Esophagus mucosa (tissue), 1 donor: ENCODE measurements at places on chromosomes 11 and 22.
A peak's percentile ranks its signal among the peaks of the same experiment; 100 is the strongest.

DNA sequence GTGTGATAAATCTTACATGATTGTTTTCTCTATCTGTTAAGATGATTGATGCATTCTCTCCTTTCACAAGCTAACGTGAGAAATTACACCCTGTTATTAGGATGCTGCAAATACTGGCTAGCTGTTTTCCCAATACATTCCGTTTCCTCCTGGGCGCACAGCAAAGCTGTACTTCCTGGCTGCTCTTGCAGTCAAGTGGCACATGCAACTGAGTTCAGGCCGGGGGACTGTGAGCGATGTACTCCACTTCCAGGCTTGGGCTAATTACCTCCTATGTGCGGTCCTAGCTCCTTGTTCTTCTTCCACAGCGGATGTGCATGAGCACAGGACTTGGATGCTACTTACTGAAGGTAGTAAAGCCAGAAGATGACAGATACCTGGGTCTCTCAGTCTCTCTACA lies 234.9 kb upstream of the SESN3 start:
- no peak for ATAC-seq

GRCh38 chr11:14029971-14030920 lies 67.7 kb downstream of the SPON1 start:
- peak; percentile 72 for ATAC-seq

- peak; percentile 50 for ATAC-seq
Measured at GRCh38 chr11:128328955-128329551, 258.3 kb downstream of the ETS1 start.

- ATAC-seq, result no peak
Measured at GRCh38 chr11:79274636-79275331, 166.0 kb downstream of the TENM4 start.

DNA sequence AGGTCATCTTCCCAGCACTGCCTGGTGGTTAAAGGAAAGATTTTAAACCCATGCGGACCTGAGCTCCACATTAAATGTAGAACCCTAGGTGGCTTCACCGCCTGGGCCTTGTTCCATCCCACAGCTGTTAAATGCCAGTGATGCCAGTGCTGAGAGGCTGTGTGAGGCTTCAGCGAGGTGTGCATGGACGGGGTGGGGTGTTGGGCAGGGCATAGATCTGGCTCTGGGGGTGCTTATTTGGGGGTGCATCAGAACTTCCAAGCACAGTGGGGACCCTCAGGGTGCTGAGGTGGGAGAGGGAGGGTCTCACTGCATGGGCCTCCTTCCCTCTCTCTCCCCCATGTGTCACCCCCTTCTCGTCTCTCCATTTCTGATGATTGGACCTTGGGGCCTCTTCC lies 90.1 kb upstream of the B3GAT1 start:
- ATAC-seq, result no peak

GRCh38 chr11:128894685-128895084 lies 3.5 kb downstream of the KCNJ5 start:
- no peak for ATAC-seq

DNA sequence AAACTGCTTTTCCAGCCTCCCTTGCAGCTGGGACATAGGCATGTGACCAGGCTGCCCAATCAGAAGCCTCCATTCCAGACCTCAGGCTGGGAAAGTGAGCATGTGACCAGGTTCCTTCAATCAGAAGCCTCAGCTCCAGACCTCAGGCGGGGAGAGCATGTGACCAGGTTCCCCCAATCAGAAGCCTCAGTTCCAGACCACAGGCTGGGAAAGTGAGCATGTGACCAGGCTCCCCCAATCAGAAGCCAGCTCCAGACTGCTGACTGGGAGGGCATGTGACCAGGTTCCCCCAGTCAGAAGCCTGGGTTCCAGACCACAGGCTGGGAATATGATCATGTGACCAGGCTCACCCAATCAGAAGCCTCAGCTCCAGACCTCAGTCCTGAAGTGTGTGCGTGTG lies 11.7 kb upstream of the IL2RB start:
- no peak for ATAC-seq

DNA sequence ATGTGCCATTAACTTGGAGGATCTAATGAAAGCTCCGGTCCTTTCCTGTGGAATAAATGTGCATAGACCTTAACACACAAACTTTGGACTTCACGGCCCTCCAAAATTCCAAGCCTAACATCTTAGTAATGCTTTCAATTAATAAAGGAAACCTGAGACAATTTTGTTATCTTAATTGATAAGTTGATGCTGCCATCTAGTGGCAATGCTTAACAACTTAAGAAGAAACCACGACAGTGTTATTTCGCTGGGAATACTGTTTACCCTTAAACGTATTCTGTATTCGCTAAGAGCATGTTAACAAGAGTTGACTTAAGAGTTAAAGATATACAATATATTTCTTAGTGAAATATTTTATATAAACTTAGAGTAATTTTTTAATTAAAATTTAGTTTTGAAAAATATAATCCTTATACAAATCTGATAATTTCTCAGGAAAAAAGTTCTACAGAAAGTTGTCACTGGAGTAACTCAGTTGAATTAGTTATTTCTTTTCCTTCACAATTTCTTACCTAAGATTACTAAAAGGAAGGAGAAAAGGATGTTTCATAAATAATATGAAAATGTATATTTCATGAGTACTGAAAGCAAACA lies 35.0 kb upstream of the OR9G4 start:
- no peak for ATAC-seq

GRCh38 chr11:44878711-44879110 lies 72.0 kb downstream of the TP53I11 start:
- no peak for ATAC-seq

GRCh38 chr11:64128255-64129006 lies 37.5 kb downstream of the MACROD1 start:
- ATAC-seq, result no peak

DNA sequence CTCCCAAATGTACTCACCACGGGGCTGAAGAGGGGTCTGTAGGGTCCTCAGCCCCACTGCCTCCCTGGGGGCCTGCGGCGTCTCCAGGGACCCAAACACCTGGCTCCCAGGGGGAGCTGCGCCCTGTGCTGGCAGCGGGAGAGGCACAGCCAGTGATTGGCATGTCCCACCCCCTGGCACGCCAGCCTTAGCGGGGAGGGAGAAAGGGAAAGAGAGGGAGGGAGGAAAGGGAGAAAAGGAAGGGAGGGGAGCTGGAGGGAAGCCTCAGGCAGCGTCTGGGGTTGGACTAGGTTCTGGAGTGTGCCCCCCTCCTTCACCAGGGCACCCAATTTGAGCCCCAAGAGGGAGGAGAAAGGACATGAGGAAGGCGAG lies at the start of gene CHRM1:
TSS of gene CHRM1 (minus strand) at position 163 of the 372 bp plus-strand sequence. CDS start 10,263 bp downstream, outside the sequence.
- no peak for ATAC-seq

DNA sequence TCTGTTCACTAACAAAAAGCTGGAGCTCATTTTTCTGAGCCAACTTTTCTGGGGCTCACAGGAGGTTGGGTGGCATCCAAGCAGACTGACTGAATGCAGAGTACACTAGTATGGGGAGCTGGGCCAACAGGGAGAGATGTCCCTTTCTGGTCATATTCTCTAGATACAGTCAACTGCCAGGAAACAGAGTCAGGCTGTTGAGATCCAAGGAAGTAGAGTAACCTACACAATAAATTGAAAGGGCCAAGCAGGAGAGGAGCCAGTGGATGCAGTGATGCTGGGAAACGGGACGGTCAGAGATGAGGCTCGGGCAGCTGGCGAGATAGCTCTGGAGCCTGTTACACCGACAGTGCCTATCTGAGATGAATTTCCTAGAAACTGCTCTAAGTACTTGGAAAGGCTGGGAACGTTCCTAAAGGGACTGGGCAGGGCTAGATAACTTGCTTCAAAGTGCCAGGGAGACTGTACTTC lies 71.1 kb downstream of the LARGE2 start:
- ATAC-seq, result no peak

GRCh38 chr11:105139669-105140068 lies at the start of gene CARD18:
CARD18 (minus strand) TSS chr11:105139769; CDS start chr11:105139726, 43 bp downstream.
- peak; percentile 75 for ATAC-seq

GRCh38 chr11:82823647-82824619 lies 76.3 kb downstream of the PRCP start:
- ATAC-seq, result no peak

GRCh38 chr22:47681411-47682165 lies 919.1 kb downstream of the TBC1D22A start:
- ATAC-seq, result no peak

- ATAC-seq, result no peak
Measured at GRCh38 chr11:2265396-2265795, 5.0 kb downstream of the ASCL2 start.

- ATAC-seq, result no peak
Measured at GRCh38 chr11:118618991-118619375, 11.6 kb downstream of the PHLDB1 start.

- ATAC-seq, result peak; percentile 83
Measured at GRCh38 chr11:65134240-65134951, at the start of gene SYVN1. SYVN1 (minus strand) TSS chr11:65134519; CDS start chr11:65133601, 918 bp downstream.

GRCh38 chr11:94147433-94147845 lies 18.8 kb downstream of the PANX1 start:
- no peak for ATAC-seq
